ENCODE measurements at places on chromosomes 5 and 9. TPM values are rescaled to one million over a fixed set of nuclear protein-coding genes. Genes with fewer than 3 reads are reported as not detected.

RMRP gene
- 8,626 TPM for total RNA-seq

IL9 gene
- not detected for total RNA-seq

WWC1 gene
- total RNA-seq, result 33.2 TPM

F2RL1 gene
- total RNA-seq, result 27.1 TPM

DNA sequence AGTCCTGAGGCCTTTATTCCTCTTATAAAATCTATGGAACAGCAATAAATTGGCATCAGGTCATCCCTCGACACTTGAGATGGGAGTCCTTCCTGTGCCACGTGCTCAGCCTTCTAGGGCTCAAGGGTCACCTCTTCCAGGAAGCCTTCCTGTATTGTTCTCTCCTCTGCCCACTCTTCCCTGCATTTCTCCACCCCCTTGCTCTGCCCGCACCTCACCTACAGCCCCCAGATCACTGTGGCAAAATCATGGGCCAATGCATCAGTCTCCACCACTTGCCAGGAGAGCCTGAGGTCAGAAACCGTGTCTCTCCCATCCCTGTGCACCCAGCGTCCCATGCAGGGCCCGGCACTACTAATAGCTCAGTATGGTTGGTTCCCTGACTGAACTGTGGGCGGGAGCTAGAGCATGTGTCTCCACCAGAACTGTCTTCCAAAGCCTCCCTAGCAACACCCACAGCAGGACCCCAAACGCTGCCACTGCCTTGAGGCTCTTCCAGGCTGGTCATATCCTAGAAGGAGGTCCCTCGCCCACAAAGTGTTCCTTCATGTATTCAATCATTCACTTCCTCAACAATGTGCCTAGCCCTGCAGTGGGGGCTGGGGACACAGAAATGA lies 13.5 kb downstream of the DUSP1 start:
- DNase-seq, result peak; percentile 21

- DNase-seq, result peak; percentile 40
Observed at GRCh38 chr9:98117984-98118639, 910 bp downstream of the TRIM14 start.

DNA sequence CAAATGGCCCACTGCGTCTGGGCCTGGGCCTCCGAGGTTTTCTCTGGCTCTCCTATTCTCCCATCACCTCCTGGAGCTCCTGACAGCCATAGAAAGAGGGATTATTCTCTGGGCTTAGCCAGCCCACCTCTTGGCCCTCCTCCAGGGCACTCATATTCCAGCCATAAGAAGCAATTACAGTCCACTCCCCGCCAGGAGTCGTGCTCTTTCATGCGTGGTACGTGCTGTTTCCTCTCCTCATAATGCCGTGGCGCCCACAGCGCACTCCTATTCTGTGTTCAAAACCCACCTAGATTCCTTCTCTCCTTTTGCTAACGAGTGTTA lies 240.8 kb upstream of the ZNF462 start:
- no peak for DNase-seq

GRCh38 chr5:14276380-14276779 lies 133.2 kb downstream of the TRIO start:
- DNase-seq, result no peak

DNA sequence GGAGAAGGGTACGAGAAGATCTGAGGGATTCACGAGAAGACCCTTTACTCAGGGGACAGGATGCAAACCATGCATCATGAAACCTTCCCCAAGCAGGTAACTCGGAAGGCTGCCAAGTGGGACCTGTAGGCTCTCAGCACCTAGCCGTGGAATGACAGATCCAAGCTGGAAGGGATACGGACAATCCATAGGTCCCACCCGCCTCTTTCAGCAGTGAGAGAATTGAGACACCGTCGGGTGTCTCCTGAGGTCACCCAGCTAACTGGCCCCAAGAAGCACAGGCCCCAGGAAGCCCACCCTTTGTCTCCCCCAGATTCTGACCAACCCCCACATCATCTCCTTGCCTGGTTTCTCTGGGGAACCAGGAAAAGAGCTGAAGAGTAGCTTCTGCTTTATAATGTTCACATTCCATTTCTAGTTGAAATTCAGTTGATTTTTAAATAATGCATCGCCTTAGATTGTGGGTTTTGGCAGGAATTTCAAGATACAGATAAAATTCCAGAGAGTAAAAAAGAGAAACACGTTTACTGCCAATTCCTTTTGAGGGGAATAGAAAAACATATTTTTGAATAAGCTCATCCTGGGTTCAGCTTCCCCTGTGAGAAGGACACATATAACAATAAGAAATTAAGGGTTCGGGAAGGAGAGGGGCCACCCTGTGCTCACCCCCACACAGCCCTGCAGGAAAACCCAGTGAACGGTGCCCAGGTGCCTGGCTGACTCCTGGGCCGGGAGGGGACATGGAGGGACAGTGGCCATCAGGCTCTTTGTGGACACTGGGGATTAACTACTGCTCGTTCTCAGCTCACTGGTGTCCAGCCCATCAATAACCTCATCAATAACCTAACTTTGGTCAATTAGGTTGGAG lies 51.1 kb downstream of the NSUN2 start:
- no peak for DNase-seq

Data from GM23338 (cell line).